ENCODE measurements at places on chromosomes 16 and 17. TPM values are rescaled to one million over a fixed set of nuclear protein-coding genes. Genes with fewer than 3 reads are reported as not detected.

- H3K4me3 ChIP-seq = no peak overlapping the region
- no peaks in the 10 kb centered on the region for H3K36me3 ChIP-seq
- DNase-seq = no peak
- no peak overlapping the region for H3K27ac ChIP-seq
- H3K27me3 ChIP-seq = peaks cover 6% of the 10 kb centered on the region
Measured at GRCh38 chr17:45688820-45689219, 95.3 kb upstream of the CRHR1 start.

The LGALS9B gene
- total RNA-seq = 0.85 TPM

GRCh38 chr17:881778-882177, 97.8 kb downstream of the NXN start:
- no peaks in the 10 kb centered on the region for H3K36me3 ChIP-seq
- no peak for DNase-seq
- no peaks in the 10 kb centered on the region for H3K27me3 ChIP-seq
- no peaks in the 10 kb centered on the region for H3K4me1 ChIP-seq

The ZNF385C gene
- total RNA-seq = not detected

Measured in GM12878 (cell line).